ENCODE measurements at places on chromosomes 16 and 17. TPM values are rescaled to one million over a fixed set of nuclear protein-coding genes. Genes with fewer than 3 reads are reported as not detected.

Gene SOCS1
- total RNA-seq: 8.1 TPM

Gene CDIP1
- total RNA-seq: 7.9 TPM

Gene CBLN1
- total RNA-seq: not detected

Gene STAC2
- not detected for total RNA-seq

Gene GDPD3
- total RNA-seq: 0.50 TPM

Gene C16orf46
- total RNA-seq: not detected

Gene ZNF286A
- 30.4 TPM for total RNA-seq

Gene NDUFAF8
- 126 TPM for total RNA-seq

- no peak for DNase-seq
Measured at GRCh38 chr17:17326275-17326875, 23.2 kb downstream of the NT5M start.

- no peak for DNase-seq
Measured at GRCh38 chr17:56694825-56695224, 101.3 kb downstream of the NOG start.

DNA sequence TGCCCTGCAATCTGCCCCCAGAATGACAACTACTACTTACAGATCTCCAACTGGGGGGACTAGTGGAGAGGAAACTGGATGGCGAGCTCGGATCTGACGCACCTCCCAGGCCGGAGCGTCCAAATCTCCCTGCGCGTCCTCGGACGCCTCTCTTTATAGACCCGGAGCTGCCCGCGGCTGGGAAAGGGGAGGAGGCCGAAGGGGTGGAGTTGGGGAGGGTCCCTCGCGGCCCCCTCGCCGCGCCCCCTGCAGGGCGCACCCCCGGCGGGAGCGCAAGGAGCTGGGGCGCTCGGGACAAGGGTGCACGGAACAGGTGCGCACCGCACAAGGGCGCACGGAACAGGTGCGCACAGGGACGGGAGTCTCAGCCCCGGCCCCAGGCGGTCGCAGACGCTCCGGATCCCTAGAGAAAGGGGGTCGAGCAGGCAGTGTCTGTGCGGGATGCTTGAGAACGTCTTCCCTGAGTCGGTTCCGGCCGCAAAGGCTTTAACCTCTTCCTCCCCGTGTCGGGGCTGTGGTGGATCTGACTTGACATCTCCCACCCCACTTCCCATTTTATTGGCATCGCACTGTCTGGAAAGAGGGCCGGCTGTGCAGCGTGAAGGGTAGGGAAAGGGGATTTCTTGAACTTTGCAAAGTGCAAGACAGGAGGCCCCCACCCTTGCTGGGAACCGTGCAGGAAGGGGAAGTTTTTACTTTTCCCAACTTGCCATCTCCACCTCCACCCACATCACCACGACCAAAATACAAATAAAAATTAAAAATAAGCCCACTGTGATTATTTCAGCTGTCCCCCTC, at the start of gene MYH11:
MYH11 (minus strand) TSS at position 128 of the 798 bp plus-strand sequence. CDS start 18,776 bp downstream, outside the sequence.
- DNase-seq: no peak

DNA sequence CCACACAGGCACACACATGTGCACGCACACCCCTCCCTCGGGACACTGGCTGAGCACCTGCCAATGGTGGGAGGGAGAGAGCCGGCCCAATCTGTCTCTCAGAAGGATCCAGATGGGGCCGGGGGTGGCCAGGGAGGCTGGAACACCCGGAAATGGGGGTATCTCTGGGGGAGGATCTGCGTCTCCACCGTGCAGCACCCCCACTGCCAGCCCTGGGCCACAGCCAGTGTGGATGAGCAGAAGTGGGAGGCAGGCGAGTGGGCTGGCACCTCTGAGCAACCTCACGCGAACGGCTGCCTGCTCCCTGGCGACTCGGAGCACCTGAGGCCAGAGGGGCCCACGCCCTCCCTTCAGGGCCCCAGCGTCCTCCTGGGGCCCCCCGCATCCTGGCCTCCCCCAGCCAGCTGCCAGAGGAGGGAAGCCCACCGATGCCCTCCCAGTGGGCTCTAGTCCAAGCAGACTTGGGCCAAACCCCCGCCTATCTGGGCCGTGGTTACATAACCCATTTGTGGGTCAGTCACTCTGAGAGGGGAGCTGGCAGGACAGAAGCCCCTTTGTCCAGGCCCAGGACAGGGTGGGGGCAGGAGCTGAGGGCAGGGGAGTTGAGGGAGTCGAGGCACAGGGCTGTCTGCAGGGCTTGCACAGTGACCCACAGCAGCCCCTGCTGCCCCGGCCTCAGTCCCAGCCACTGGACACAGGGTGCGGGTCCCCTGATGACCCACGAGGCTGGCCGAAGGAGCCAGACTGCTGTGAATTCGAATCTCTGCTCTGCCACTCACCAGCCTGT, 5.6 kb downstream of the CASKIN1 start:
- DNase-seq: no peak

GRCh38 chr16:57647136-57647875, 18.9 kb downstream of the ADGRG1 start:
- DNase-seq: no peak

DNA sequence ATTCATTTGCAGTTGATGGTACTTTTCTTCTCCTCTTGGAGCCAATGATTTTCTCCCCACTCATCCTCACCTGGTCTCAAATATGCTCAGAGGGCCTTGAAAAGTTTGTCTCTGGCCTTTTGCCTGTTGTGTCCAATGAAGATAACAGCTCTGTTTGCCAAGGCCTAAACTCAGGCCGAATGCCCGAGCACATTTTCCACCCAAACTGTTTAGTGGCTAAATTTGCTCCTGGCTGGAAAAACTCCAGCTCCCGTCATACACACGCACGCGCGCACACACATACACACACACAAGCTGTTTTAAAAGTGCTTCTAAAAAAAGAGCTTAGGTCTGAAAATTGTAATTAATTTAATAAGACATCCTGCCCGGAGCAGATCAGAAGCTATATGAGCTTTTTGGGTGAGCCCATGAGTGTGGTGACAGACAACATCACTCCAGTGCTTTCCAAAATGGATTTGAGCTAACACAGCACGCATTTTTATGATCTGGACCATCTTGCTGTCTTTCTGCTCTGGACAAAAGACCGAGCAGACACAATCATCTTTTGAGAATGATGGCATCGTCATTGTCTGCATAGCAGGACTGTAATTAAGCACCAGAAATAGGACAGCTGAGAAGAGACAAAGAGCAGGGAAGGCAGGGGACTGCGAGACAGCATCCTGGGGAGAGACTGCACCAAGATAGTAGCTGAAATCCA, 48.9 kb downstream of the IRX6 start:
- no peak for DNase-seq

DNA sequence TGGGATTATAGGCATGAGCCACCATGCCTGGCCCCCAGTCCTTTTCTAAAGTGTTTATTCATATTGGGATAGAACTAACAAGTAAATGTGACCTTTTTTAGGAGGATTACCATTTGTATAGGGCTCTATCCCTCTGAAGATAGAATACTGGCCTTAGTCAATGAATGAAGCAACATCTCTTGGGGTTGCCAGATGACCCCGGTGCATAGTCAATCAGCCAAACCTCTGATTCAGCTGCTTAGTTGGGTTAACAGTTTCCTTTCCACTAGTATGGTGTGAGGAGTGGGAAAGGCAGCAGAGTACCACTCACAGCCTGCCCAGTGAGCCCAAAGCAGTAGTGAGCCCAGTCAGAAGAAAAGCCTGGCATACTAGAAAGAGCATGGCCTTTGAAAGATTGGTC, 94.6 kb upstream of the TBX2 start:
- DNase-seq: no peak

DNA sequence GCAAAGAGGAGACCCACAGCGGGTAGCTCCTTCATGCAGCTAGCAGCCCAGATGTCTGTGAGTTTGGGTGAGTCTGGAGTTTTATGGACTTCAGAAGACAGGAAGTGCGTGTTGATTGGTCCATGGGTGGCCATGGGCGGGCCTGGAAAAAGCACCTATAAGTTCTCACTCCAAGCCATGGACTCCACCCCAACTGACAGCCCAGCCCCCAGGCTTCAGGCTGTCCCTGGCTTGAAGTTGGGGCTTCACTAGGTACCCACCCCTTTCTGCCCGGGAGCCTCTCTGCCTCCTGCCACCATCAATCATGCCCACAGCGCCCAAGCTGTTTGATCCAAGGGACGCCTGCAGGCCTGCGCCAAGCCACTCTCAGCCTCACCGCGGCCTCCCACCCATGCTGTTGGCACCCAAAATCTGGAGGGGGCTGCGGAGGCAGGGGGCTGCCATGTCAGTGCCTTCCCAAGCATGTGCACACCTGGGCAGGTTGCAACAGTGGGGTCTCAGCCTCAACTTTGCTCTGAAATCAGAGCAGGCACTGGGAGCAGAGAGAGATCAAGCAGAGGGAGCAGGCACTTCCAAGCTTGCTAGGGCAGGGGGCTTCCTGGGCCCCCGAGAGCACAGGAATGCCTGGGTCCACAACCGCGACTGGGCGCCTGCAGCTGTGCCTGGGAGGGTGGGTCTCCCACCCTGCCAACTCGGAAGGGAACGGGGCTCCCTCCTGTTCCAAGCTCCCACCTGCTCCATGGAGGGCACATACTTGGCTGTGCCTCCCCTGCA, 1503.7 kb downstream of the CDH11 start:
- DNase-seq: no peak

All from SJSA1 (cell line).